ENCODE measurements at places on chromosomes 13 and 19.

DNA sequence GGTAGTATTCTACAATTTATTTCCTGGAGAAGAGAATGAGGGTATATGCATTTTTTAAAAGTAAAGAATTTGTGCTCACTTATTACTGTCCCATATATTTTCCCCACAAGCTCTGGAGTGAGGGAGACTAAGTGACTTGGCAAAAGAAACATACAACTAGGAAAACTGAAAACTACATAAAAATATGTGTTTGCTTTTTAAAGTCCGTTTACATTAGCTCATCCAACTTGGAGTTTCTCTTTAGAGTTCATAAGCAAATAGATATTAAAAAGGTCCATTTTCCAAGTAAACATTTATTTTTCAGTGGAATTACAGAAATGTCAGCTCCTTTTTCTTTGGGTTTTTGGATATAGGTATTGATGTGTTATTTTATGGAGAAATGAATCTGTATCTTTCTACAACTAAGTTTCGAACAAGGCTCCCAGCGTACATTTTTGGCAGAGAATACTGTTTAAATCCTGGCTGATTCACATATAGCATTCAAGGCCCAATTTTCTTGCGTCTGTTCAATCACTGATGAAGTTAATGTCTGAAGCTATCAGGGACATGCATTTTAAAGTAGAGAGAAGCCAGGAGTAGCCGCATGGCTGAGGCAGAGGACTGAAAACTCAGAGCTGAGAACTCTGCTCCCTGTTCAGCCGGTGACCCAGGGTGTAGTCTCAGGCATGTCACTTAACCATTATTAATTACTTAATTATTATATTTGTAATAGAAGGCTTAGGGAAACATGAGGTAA is 729.4 kb downstream of the EFNB2 start:
- DNase-seq: no peak

GRCh38 chr19:45352914-45353796 is 12.6 kb downstream of the KLC3 start:
- no peak for DNase-seq

GRCh38 chr19:5341981-5342380 is 1.4 kb upstream of the PTPRS start:
- no peak for DNase-seq

- peak; percentile 62 for DNase-seq
Measured at GRCh38 chr13:106850973-106851650, 283.2 kb upstream of the ARGLU1 start.

- no peak for DNase-seq
Measured at GRCh38 chr19:23520441-23520840, 125.2 kb upstream of the ZNF91 start.

Data from islet precursor cell (in vitro differentiated cells).